Fibroblast of skin of abdomen (primary cell): ENCODE measurements at places on chromosomes 16 and 17.

DNA sequence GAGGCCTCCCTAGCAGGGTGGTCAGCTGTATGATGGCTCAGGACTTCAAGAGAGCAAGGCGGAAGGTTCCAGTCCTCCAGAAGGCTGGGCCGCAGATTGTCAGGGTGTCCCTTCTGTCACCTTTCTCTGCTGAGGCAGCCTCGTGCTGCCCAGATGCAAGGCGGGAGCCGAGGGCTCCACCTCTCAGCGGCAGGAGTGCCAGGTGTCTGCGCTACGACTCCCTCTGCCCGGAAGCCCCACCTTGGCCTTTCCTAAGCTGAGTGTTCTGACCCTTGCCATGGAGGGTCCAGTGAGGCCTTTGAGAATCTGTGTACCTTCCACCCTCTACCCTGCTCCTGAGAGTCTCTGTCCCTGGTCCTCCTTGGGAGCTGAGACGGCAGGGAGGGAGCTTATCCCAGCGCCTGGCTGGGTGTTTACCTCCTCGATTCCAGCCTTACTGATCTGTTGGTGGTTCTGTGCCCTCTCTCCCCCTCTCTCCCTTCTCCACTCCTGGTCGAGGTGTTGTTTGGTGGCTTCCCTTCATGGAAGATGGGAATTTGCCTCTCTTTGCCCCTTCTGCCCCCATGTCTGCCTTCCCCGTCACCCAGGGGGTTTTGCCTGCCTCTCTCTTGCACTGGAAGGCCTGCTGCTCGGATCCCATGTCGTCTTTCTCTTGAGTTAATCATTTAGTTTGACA is 2.2 kb upstream of the ZNF750 start:
- DNase-seq, result no peak

GRCh38 chr16:9056061-9056460 is 35.4 kb upstream of the HAPSTR1 start:
- DNase-seq, result no peak

- DNase-seq, result no peak
Measured at GRCh38 chr17:83183145-83183948, 103.9 kb downstream of the METRNL start.

GRCh38 chr16:48102083-48103008 is 53.4 kb downstream of the ABCC12 start:
- no peak for DNase-seq

DNA sequence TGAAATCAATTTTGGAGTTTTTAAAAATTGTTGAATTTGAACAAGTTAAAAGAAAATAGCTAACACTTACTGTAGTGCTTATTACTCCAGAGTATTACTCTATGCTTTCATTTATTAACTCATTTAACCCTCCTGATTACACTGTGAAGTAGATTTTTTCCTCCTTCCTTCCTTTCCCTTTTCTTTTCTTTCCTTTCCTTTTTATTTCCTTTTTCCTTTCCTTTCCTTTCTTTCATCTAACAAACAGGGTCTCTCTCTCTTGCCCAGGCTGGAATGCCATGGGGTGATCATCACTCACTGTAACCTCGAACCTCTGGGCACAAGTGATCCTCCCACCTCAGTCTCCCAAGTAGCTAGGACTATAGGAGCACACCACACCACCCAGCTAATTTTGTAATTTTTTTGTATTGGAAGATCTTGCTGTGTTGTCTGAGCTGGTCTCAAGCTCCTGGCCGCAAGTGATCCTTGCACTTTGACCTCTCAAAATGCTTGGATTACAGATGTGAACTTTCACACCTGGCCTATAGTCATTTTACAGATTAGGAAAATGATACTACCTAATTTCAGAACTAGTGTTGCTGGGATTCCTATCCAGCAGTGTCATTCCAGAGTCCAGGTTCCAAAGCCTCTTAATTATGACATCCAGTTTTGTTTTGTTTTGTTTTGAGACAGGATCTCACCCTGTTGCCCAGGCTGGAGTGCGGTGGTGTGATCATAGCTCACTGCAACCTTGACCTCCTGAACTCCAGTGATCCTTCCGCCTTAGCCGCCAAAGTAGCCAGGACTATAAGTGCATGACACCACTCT is 59.9 kb downstream of the TAOK1 start:
- no peak for DNase-seq

DNA sequence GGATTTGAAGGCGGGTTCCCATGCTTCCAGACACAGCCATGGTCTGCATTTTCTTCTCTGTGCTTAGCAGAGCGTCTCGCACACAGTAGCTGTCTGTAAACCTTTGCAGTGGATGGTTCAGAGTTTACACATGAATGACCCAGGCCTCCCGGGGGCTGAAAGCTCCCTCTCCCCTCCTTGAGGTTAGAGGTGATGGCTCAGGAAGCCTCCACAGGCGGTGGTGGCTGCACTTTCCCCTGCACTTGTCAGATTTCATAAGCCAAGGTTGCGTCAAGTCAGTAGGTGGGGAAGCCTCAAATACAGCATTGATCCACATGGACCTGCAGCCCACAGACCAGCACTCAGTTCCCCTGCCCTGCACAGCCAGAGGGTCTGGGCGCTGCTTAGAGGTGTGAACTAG is 211.9 kb downstream of the KATNIP start:
- no peak for DNase-seq

- DNase-seq, result no peak
Measured at GRCh38 chr16:56591377-56592060, 2.2 kb downstream of the MT3 start.

DNA sequence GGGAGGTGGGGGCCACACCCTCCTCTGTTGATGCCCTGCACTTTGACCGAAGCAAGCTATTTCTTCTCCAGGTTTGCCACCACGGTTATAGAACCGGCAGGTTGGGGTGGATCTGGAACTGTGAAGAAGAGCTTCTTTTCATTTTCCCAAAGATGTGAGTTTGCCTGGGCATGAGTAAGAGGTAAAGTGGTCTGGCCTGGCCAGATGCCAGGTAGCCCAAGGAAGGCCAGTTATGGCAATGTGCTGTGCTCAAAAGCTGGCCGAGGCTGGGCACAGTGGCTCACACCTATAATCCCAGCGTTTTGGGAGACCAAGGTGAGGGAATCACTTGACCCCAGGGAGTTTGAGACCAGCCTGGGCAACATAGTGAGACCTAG is 18.7 kb downstream of the ATP6V0D1 start:
- DNase-seq, result no peak

DNA sequence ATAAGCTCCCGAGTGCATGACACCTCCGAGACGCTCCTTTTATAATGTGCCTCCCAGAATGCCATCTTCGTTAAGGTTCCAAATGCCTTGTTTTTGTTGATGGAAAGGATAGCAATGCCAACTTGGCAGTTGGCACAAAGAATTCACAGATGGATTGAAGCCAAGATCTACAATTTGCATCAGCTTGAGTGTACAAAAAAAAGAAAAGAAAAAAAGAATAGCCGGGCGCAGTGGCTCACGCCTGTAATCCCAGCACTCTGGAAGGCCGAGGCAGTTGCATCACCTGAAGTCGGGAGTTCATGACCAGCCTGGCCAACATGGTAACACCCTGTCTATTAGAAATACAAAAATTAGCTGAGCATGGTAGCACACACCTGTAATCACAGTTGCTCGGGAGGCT is 7.6 kb downstream of the TBC1D16 start:
- DNase-seq, result no peak

- DNase-seq, result peak; percentile 70
Measured at GRCh38 chr16:89909777-89910716, 8.6 kb upstream of the MC1R start.

- DNase-seq, result no peak
Measured at GRCh38 chr17:7129311-7129710, 14.7 kb upstream of the ASGR2 start.

GRCh38 chr17:48037036-48037837 is at the start of gene COPZ2:
Gene COPZ2 (minus strand): TSS chr17:48037797. CDS start chr17:48037777, 20 bp downstream.
- DNase-seq, result peak; percentile 58

DNA sequence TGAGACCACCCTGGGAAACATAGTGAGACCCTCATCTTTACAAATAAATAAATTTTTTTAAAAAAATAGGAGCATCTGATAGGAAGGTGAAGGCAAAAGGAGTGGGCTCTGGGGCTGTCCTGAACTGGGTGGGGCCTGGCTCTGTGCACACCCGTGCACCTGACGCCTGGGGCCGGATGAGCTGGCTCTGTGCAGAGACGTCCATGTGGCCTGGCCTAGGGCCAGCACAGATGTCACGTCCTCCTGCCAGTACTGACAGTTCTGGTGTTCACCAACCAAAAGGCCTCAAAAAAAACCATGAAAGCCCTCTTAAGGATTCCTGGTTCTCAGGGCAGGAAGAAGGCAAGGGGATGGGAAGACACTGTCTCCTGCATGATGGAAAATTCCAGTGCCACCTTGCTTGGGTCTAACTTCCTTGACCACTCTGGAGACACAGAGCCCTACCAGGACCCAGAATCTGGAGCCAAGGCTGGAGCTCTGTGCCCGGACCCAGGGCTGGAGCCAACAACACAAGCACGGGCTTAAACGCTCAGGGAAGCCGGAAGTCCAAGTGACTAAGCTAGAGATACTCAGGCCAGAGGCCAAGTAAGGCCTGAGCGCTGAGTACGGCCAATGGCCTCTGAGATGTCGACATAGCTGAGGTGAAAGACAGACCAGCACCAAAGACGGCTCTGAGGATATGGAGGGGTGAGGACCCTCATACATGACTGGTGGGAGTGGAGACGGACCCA is 32.9 kb downstream of the COPRS start:
- peak; percentile 21 for DNase-seq

- no peak for DNase-seq
Measured at GRCh38 chr17:43823350-43824084, 9.4 kb downstream of the MPP3 start.

DNA sequence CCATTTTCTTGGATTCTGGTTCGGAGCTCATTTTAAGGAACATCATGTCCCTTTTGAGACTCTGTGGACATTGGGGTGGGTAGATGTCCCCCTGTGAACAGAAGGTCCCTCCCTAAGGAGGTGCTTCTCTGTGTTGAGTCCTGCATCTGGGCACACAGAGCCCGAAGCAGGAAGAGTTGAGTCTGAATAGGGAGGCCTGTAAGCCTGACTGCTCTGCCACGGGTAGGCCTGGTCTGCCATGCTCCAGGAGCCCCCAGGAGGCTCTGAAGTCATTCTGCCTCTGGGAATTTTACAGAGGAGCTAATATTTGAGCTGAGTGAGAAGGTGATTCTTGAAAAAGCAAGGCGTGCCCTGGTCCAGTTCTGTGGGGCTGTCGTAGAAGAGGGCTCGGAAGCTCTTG is 50.6 kb downstream of the TENT4B start:
- DNase-seq, result no peak

- no peak for DNase-seq
Measured at GRCh38 chr17:76582660-76583059, 3.0 kb downstream of the ST6GALNAC2 start.

- DNase-seq, result no peak
Measured at GRCh38 chr16:49150341-49150740, 131.3 kb downstream of the CBLN1 start.

DNA sequence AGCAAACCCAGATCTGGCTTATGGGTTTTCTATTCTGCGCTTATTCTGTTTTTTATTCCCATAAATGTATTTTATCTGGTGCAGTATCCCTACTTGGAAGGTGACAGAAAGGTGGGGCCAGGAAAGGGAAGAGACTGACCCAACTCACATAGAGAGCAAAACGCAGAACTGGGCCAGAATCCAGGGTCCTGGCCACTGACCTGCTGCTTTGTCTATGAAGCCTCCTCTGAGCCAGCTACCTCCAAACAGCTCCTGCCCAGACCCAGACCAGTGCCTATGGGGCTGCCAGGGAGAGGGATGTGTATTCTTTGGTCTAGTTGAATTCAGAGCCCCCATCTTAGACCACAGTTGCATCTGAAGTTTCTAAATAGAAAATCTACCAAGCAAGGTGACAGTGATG is 36.4 kb upstream of the CES5A start:
- DNase-seq, result no peak

- no peak for DNase-seq
Measured at GRCh38 chr16:85326113-85326793, 214.0 kb upstream of the CIBAR2 start.

DNA sequence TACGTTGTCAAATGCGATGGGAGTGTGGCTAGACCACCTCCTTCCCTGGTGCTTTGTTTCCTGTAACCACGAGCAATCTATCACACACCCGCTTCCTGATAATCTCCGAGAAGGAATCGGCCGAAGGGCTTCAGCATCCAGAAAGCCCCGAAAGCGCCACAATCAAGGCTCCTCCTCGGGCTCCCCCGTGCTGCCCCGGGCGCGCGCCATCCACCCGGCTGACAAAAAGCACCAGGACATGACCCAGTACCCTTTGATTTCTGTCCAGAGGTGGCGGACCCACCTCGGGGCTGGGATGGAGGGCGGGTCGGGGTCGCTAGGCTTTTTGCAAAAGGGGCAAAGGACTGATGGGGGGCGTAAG is 743 bp upstream of the ARMC7 start:
- DNase-seq, result no peak

DNA sequence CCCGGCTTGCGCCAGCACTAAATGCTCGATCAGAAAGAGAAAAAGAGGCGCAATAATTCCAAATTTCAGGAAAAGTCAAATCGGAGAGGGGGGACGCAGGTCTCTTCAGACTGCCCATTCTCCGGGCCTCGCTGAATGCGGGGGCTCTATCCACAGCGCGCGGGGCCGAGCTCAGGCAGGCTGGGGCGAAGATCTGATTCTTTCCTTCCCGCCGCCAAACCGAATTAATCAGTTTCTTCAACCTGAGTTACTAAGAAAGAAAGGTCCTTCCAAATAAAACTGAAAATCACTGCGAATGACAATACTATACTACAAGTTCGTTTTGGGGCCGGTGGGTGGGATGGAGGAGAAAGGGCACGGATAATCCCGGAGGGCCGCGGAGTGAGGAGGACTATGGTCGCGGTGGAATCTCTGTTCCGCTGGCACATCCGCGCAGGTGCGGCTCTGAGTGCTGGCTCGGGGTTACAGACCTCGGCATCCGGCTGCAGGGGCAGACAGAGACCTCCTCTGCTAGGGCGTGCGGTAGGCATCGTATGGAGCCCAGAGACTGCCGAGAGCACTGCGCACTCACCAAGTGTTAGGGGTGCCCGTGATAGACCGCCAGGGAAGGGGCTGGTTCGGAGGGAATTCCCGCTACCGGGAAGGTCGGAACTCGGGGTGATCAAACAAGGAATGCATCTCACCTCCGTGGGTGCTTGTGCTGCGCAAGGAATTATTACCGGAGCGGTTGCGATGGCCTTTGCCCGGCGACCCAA is 4.0 kb upstream of the DLX4 start:
- DNase-seq, result no peak

DNA sequence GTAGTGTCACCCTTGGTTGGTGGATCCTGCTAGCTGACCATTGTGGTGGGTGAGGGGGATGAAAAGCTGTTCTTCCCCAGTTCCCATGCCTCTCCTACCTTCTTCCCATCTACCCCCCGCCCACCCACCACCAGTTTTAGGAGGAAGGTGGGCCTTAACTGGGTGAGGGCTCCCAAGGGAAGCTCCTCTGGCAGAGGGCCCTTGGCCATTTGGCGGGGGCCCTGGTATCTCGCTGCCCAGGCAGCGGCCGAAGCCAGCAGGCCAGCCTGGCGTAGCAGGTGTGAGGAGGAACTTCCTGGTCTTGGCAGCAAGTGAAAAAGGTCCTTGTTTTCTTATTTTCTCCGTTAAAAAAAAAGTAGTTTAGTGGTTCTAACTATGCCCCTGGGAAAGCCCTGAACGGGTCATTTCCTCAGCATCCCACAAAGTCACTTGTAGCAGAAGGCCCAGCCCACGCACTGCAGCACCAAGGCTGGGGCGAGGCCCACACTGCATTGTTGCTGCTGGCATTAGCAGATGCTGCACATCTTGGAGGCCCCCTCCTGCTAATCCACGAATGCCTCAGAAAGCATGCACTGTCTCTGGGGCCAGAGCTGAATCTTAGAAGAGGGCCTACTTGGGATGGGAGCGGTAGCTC is 72.5 kb downstream of the MPRIP start:
- no peak for DNase-seq

GRCh38 chr16:51148678-51149228 is 2.3 kb downstream of the SALL1 start:
- DNase-seq, result no peak
